ENCODE measurements at places on chromosomes 16 and 17. TPM values are rescaled to one million over a fixed set of nuclear protein-coding genes. Genes with fewer than 3 reads are reported as not detected.
A peak's percentile ranks its signal among the peaks of the same experiment; 100 is the strongest.

PER1 gene
- 123 TPM for total RNA-seq

TEX19 gene
- not detected for total RNA-seq

DHRS7B gene
- total RNA-seq: 30.3 TPM

DPEP2 gene
- total RNA-seq: 3.4 TPM

GDPD1 gene
- total RNA-seq: 6.8 TPM

MBTD1 gene
- 17.1 TPM for total RNA-seq

C17orf78 gene
- total RNA-seq: not detected

ACSM3 gene
- total RNA-seq: 11.0 TPM

ZNF75A gene
- 25.9 TPM for total RNA-seq

NPIPB13 gene
- 12.5 TPM for total RNA-seq

IRF8 gene
- total RNA-seq: 29.6 TPM

CCL7 gene
- not detected for total RNA-seq

DNA sequence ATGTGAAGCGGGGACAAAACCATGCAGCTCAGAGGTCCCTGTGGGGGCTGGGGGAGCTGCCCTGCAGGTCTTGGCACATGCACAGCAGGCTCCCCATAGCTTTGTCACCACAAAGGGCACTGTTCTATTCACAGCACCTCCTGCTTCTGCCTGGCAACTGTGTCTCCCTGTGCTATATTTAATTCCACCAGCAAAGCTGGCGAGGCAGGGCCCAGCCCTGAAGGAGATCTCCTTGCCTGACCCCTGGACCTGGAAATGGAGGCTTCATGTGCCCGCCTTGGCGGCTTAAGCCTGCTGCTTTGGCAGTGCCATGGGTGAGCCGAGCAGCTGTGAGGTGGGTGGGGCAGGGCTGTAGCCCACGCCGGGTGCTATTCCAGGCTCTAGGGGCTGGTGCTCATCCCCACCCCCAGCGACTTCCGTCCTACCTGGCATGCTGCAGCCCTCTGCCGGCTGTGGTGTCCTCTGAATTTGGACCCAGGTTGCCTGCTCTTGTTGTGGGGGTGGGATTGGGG, 6.8 kb downstream of the LDHD start:
- DNase-seq: no peak

DNA sequence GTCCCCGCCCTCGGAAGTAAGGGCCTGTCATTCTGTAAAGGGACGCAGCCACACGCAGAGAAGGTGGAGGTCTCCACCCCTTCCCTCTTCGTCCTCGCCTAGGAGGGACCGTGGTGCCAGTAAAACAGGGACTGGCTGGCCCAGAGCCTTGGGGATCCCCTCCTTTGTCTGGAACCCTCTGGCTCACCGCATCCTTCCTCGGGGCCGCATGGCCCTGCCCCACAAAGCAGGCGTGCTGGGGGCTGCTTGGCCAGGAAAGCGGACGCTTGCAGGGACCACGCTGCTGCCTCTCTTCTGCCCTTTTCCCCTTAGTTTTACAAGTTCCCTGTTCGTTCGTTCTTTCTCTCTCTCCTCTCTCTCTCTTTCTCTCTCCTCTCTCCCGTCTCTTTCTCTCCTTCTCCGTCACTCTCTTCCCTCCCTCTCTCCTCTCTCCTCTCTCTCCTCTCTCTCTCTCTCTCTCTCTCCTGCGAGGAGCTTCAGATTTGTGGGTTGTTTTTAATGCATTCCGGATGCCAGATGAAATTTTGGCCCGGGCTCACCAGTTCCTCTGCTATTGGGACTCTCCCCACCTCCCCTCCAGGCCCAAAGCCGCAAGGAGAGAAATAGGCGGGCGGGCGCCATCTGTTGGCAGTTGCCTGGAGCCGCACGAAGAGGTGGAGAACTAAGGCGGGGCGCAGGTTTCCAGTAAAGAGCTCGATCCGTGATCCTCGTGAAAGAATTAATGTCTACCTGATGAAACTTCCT, 35.1 kb upstream of the CDRT4 start:
- peak; percentile 84 for DNase-seq

DNA sequence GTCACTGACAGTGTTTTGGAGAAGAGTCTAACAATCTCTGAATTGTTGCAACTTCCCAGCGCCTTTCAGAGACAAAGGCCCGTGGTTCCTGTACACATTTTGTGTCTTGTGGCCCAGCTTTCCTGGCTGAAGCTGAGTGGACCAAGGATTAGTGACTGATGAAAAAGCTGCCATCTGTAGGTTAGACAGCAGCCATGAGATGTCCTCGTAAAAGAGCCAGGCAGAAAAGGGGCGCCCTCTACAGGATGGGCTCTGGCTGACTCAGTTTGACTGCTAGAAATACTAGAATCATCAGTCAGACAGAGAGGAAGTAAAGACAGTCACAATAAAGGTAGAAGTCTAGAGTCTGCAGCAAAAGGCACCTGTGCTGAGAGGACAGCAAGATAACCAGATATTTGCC, 26.5 kb upstream of the NF1 start:
- peak; percentile 45 for DNase-seq

DNA sequence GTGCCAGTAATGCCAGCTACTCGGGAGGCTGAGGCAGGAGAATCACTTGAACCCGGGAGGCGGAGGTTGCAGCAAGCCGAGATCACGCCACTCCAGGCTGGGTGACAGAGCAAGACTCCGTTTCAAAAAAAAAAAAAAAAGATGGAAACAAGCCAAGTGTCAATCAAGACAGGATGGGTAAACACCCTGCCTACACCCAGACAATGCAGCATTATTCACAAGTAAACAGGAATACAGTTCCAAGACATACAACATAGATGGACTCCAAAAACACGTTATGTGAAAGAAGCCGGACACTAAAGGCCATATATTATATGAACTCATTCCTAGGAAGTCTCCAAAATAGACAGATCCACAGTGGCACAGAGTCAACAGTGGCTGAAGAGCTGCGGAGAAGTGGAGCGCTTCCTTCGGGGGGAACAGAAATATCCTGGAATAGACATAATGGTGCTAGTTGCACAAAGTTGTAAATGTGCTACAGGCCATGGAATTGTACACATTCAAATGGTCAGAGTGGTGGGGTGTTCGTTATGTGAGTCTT, 33.9 kb downstream of the ANKRD11 start:
- DNase-seq: no peak

- no peak for DNase-seq
Observed at GRCh38 chr17:59783221-59784047, 76.0 kb downstream of the VMP1 start.

- DNase-seq: no peak
Observed at GRCh38 chr17:18066866-18067265, 20.9 kb upstream of the DRG2 start.

- DNase-seq: no peak
Observed at GRCh38 chr16:49489686-49490320, 116.2 kb downstream of the C16orf78 start.

GRCh38 chr16:4792951-4793513, 2.1 kb upstream of the SMIM22 start:
- no peak for DNase-seq

- no peak for DNase-seq
Observed at GRCh38 chr16:7550096-7550495, 217.5 kb downstream of the RBFOX1 start.

DNA sequence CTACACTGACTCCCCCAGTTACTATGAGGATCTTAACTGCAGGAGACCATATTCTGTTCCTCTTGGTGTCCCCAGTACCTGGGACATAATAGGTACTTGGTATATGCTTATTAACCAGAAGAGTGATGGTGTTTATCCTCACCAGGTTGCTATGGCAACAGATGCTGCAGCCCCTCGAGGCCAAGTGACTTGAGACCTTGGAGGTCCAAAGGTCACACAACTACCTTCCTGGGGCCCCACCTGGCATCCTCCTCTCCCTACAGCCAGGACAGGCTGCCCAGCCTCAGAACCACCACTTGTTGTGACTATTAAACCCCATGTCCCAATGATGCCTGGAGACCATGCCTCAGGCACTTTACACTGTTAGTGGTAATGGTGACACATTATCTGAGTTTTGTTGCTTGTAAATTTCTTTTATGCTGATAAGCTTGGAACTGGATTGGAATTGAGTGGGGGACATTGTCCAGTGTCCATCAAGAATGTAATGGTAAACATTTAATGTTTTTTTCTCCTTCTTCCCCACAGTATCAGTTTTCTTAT, 189.4 kb downstream of the CCDC182 start:
- no peak for DNase-seq

DNA sequence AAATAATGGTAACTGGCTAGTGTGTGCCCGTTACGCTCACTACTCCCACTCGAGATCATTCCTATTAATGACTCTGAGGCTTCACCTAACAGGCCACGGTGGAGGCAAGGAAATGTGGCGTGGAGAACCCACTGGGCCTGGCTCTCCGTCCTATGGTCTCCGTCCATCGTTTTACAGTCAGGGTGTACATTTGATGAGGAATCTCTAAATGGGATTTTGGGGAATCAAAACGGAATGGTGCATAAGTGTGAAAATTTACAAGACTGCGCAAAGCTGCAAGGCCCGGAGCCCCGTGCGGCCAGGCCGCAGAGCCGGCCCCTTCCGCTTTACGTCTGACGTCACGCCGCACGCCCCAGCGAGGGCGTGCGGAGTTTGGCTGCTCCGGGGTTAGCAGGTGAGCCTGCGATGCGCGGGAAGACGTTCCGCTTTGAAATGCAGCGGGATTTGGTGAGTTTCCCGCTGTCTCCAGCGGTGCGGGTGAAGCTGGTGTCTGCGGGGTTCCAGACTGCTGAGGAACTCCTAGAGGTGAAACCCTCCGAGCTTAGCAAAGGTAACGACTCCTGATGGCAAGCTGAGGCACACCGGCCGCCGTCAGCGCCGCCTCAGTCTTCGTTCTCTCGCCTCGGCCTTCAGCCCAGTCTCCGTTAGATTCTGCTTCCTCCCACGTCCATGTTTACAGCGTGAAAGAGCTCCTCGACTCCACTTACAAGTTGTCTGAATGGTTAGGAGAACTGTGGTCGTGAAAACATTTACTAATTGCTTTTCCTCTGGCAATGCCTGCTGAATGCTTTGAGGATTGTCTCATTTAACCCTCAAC, at the start of gene RAD51C:
Gene RAD51C, plus strand, starts transcription at position 364 of the 817 bp plus-strand sequence. Its CDS starts 42 bp downstream, at position 406.
- DNase-seq: peak; percentile 85

DNA sequence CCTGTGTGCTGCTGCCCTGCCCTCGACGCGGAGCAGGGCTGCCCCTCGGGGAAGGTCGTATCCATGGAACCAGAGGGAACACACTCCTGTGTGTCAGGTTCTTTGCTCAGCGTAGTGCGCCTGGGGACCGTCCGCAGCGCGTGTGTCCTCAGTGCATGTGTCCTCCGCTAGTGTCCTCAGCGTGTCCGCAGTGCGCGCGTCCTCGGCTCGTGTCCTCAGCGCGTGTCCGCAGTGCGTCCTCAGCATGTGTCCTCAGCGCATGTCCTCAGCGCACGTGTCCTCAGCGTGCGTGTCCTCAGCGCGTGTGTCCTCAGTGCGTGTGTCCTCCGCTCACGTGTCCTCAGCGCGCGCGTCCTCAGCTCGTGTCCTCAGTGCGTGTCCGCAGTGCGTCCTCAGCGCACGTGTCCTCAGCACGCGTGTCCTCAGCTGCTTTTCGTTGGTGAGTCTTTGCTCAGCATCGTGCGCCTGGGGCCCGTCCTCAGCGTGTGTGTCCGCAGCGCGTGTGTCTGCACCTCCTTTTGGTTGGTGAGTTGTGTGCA, 59.2 kb upstream of the ZNF750 start:
- no peak for DNase-seq

- peak; percentile 28 for DNase-seq
Observed at GRCh38 chr16:15874745-15875314, 13.6 kb downstream of the CEP20 start.

DNA sequence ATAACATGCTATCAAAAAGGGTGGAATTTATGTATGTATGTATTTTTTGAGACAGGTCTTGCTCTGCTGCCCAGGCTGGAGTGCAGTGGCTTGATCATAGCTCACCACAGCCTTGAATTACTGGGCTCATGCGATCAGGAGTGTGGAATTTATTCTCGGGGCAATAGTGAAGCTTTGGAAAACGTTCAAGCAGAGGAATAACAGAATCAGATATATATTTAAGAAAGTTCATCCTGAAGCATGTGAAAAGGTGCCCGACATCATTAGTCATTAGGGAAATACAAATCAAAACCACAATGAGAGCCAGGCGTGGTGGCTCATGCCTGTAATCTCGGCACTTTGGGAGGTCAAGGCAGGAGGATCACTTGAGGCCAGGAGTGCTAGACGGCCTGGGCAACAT, 7.7 kb upstream of the ITGAE start:
- DNase-seq: no peak

GRCh38 chr17:52201767-52202519, 43.4 kb upstream of the CA10 start:
- no peak for DNase-seq

- DNase-seq: peak; percentile 69
Observed at GRCh38 chr16:75116081-75116910, at the start of gene LDHD. Gene LDHD, minus strand, starts transcription at chr16:75116780. Its CDS starts 60 bp downstream, at chr16:75116720.

- DNase-seq: no peak
Observed at GRCh38 chr17:58153671-58154070, 5.5 kb downstream of the OR4D1 start.

GRCh38 chr16:68247932-68248331, 2.8 kb downstream of the PLA2G15 start:
- DNase-seq: no peak

DNA sequence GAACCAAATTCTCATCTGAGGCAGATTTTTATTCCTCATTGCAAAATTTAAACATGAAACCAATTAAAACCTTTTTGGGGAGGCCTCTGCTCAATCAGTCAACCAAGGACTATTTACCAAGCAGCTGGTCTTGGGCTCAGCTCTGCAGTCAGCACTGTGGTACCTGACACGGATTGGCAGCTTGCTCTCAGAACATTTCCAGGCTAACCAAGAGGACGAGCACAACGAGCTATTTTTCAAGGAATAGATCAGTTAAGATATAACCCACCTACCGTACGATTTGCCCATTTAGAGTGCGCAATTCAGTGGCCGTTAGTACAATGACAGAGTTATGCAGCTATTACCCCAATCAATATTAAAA, 26.4 kb upstream of the KLHDC4 start:
- no peak for DNase-seq

- no peak for DNase-seq
Observed at GRCh38 chr16:65178151-65178550, 56.3 kb upstream of the CDH11 start.

GRCh38 chr16:88770461-88771293, 14.3 kb downstream of the PIEZO1 start:
- DNase-seq: peak; percentile 54

- DNase-seq: no peak
Observed at GRCh38 chr16:69478685-69479084, 54.3 kb downstream of the CYB5B start.
